Psoas muscle (tissue), 8 donors: ENCODE measurements at places on chromosomes 4 and X. TPM values are rescaled to one million over a fixed set of nuclear protein-coding genes. Genes with fewer than 3 reads are reported as not detected.
A peak's percentile ranks its signal among the peaks of the same experiment; 100 is the strongest.

DNA sequence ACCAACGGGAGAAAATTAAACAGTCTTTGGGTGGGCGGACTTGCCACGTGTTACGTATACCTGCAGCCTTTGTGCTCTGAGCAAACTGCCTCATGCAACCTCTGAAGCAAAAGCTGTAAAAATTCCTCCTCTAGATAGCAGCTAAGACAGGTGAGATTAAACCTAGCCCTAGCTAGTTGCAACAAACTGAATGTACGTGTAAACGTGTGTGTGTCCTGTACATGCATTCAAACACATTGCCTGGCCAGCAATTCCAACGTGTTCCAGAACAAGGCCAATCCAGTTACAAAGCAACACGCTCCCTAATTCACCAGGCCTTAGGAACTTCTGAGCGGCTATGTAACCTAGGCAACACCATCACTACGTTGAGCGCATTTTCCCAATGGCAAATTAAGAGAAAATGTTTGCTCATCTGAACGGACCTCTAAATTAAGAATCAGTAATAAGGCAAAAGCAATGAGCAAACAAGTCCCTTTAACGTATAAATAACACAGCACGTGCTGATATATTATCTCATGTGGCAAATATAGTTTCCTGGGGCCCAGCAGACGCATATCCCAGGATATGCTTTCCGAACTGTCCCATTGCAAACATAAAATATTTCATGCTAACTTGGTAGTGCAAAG is 792 bp downstream of the PPID start:
- no peak for DNase-seq

DNA sequence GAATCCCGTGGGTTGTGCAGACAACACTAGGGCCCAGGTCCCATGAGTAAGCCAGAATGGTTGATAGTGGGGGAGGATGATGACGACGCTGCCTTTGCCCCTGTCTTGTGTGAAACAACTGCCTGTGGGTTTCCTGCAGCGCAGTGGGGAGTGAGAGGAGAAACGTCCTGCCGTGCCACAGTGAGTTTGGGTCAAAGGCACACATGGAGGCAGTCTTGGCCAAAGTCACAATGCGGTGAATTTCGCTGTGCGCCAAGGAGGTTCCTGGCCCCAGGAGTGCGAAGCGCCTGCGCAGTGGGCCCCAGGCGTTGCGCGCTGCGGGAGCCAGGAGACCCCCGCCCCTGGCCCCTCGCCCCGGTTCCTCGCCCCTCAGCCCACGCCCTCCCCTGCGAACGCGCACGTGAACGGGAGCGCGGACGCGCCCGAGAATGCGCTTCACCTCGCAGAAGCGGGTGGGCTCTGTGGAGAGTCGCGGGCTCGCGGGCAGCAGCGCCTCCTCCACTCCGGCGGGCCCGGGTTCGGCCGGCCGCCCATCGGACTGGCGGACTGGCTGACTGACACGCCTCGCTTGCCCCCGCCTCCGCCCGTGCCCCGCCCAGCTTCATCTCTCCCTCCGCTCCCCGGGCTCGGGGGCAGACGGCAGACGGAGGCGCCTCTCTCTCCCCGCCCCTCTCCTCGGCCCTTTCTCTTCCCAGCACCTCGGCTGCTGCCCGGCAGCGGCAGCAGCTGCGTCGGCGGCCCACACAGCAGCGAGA is at the start of gene NUDT10:
Gene NUDT10, plus strand, starts transcription at position 635 of the 755 bp plus-strand sequence. CDS start 144 bp downstream, outside the sequence.
- DNase-seq, result peak; percentile 55

PPP1R2C gene
- total RNA-seq, result not detected

SMAD1 gene
- 17.2 TPM for total RNA-seq

UGT2A3 gene
- not detected for total RNA-seq
